Smooth muscle cell of trachea (primary cell): ENCODE measurements at places on chromosomes 7 and 10. TPM values are rescaled to one million over a fixed set of nuclear protein-coding genes. Genes with fewer than 3 reads are reported as not detected.

The MOGAT3 gene
- total RNA-seq = not detected in 2 replicates

The HTR5A gene
- not detected in 2 replicates for total RNA-seq

The FMC1 gene
- total RNA-seq = 8.1 and 8.8 TPM in 2 replicates

The ENO4 gene
- 0.29 and 0.50 TPM in 2 replicates for total RNA-seq

The NUDT13 gene
- total RNA-seq = 1.2 and 2.5 TPM in 2 replicates

The CTAGE4 gene
- 1.3 and 2.0 TPM in 2 replicates for total RNA-seq

The SORBS1 gene
- total RNA-seq = 0.15 and 0.17 TPM in 2 replicates

The CPN1 gene
- total RNA-seq = not detected in 2 replicates

The GPR158 gene
- under 0.01 TPM in 1 of 2 replicates, not detected in the other for total RNA-seq

The MYH16 gene
- total RNA-seq = not detected in 2 replicates

The IQUB gene
- 0.83 and 1.2 TPM in 2 replicates for total RNA-seq

The SSC4D gene
- 0.33 and 0.73 TPM in 2 replicates for total RNA-seq

The ZNF488 gene
- under 0.01 TPM in 1 of 2 replicates, not detected in the other for total RNA-seq

The EBLN1 gene
- total RNA-seq = not detected in 2 replicates

The WASL gene
- 11.7 and 16.9 TPM in 2 replicates for total RNA-seq

The SEC61A2 gene
- total RNA-seq = 5.0 and 8.9 TPM in 2 replicates

The EPHA1 gene
- under 0.01 and 0.15 TPM in 2 replicates for total RNA-seq

The OR2A5 gene
- total RNA-seq = not detected in 2 replicates

The GIMAP8 gene
- total RNA-seq = 0.15 TPM in 1 of 2 replicates, not detected in the other
